ENCODE measurements at places on chromosomes 7 and 10.

GRCh38 chr10:122141821-122142640, 129.1 kb upstream of the BTBD16 start:
- no peak for DNase-seq

GRCh38 chr7:90850471-90850870, 254.3 kb downstream of the CDK14 start:
- no peak for DNase-seq

DNA sequence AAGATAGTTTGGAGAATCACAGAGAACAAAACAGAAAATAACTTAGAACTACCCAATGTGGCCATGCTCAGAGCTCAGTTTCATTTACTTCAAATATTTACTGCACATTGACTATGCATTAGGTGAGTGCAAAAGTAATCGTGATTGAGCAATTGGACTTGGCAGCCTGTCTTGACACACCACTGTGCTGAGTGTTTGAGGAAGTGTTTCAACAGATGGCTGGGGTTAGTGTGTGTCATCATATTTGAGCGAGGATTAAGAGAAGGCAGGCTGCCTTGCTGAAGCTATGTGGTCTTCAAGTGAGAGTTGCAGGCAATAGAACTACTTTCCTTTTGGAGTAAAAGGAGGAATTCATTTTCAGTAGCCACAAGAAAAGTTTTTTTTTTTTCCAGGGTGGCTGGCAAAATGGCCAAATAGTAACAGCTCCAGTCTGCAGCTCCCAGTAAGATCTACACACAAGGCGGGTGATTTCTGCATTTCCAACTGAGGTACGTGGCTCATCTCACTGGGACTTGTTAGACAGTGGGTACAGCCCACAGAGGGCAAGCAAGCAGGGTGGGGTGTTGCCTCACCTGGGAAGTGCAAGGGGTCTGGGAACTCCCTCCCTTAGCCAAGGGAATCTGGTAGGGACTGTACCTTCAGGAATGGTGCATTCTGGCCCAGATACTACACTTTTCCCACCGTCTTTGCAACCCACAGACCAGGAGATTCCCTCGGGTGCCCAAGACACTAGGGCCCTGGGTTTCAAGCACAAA, 37.6 kb downstream of the AKR1C4 start:
- no peak for DNase-seq

DNA sequence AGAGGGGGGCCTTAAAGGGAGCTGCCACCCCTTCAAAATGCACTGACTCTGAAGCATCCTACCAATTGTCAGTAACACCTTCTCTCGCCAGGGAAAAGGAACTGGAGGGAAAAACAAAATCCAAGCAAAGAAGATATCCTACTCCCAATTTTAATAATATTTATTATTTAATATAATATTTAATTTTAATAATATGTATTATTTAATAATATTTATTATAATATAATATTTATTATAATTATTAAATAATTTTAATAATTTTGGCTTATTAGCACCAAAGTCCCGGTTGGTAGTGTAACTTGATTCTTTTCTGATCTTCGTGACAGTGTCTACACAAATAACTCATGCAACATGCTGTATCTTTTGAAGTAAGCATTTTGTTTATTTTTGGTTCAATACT, 58.6 kb upstream of the AGBL3 start:
- no peak for DNase-seq

DNA sequence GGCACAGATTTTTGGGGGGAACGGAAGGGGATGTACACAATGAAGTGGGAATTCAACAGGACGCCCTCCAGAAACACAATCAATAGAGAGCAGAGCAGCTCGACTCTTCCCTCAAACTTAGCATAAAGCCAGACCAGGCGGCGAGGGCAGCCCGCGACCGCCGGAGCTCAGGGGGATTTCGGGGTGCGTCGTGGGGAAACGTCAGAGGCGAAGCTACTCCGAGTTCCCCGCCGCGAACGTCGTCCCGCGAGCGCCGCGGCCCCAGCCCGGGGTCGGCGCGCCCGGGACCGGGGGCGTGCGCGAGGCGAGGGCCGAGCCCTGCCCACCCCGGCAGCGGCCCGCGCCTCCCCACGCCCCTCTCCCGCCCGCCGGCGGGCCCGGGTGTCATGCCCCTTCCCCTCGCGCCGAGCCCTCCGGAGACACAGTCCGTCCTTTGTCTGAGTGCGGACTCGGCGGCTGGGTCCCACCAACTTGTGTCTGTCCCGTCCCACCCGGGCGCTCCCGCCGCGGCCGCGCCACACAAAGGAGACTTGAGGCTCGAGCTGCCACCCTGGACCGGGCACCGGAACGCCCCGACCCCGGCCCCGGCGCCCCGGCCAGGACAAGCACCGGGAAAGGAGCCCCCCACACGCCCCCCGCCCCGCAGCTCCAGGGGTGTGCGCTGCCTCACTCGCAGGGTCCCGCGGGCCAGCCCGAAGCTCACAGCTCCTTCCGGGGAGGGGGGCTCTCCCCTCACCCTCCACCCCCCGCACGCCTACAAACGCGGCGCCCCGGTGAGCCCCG, 634 bp downstream of the EZH2 start:
- no peak for DNase-seq

GRCh38 chr7:31047313-31048146, 4.6 kb upstream of the ADCYAP1R1 start:
- no peak for DNase-seq

- no peak for DNase-seq
Observed at GRCh38 chr7:137302081-137302480, 41.5 kb downstream of the PTN start.

DNA sequence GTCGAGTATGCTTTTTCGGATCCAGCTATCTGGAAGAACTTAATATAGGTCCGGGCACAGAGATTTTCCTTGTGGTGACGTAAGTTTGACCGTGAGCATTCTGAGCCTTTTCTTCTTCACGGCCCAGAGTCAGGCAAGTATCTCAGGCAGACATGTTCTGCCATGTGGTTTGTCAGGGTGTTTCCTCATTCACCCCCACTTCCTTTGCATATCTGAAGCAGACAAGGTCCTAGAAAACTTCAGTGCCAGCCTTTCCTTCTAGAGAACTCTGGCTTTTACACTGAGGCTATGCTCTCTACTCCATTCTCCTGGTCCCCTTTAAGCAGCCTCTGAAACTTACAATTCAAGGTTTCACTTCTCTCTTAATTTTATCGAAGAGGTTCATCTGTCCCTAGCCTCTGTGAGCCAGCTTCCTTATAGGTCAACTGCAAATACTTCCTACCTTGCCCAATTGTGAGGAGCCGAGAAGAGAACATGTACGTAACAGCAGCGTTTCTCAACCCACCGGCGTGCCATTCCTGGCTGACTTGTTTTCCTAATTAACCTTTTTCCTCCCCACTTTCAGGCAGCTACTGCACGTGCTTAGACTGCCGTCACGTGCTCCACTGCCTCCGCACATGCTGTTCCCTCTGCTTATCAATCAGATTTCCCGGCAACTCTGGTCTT, 47.3 kb downstream of the CDCA7L start:
- no peak for DNase-seq

GRCh38 chr7:140229591-140230515, 53.1 kb upstream of the KDM7A start:
- no peak for DNase-seq

Measured in stimulated activated CD8-positive, alpha-beta memory T cell treated with anti-CD3 and anti-CD28 coated beads, Interleukin-4, amount 100 ng/mL, for 4 hours (primary cell).